Hepatocyte (in vitro differentiated cells): ENCODE measurements at places on chromosomes 11 and 22. TPM values are rescaled to one million over a fixed set of nuclear protein-coding genes. Genes with fewer than 3 reads are reported as not detected.

The MOGAT2 gene
- polyA plus RNA-seq, result 0.84 and 2.9 TPM in 2 replicates

DNA sequence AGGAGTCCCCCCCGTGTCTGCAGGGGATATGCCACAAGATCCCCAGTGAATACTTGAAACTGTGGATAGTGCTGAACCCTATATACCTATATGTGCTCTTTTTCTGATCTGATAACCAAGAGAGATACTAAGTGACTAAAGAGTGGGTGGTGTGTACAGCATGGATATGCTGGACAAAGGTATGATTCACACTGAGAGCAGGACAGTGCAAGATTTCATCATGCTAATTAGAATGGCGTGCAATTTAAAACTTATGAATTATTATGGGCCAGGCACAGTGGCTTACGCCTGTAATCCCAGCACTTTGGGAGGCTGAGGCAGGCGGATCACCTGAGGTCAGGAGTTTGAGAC lies 90.2 kb upstream of the ALKBH3 start:
- no peaks in the 10 kb centered on the region for H3K36me3 ChIP-seq
- no peaks in the 10 kb centered on the region for H3K4me1 ChIP-seq
- no peak for DNase-seq
- no peak overlapping the region for H3K4me3 ChIP-seq

DNA sequence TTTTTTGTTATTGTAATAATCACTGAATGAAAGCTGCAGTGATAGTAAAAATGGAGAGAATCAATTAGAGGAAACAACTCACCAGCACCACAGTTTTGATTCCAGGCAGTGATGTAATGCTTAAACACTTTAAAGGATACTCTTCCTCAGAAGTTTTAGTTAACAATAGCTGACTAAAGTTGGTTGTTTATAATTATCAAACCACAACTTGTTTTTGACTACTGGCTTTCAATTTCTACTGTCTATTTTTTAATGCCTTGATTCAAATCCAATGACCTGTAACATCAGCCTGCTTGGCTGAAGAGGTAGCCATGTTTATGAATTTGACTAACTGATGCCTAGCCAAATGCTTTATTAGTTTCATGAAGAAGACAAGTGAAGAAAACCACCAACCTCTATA lies 18.2 kb upstream of the CASP12 start:
- H3K4me3 ChIP-seq, result no peak overlapping the region
- DNase-seq, result no peak
- H3K27me3 ChIP-seq, result no peaks in the 10 kb centered on the region
- H3K4me1 ChIP-seq, result no peaks in the 10 kb centered on the region
- H3K36me3 ChIP-seq, result no peaks in the 10 kb centered on the region

The EHF gene
- polyA plus RNA-seq, result 5.8 and 6.2 TPM in 2 replicates

The OSM gene
- not detected in 2 replicates for polyA plus RNA-seq

The C11orf16 gene
- polyA plus RNA-seq, result not detected in 2 replicates

DNA sequence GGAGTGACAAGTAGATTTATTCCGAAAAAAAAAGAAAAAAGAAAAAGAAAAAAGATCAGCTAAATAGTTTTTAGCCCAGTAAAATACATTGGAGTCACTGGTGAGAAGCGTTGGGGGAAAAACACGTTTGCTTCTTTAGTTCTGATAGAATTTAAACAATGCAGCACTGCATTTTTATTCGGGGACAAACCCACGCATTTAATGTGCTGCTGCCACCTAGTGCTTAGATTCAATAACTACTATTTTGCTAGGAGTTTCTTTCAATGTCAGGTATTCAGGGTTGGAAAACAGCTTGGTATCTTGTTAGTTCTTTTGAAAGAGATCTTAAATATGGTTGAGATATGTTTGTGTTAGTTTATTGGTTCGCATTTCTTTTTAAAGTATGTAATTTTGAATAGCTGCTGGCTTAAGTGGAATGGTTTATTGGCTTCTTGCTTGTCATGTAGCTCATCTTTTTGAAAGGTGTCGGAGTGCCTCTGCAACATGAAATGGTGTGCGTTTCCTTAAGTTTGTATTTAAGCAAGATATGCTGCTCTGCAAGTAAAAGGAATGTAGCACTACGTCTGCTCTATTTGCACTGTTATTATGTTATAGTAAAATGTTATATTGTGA lies 41.9 kb downstream of the SVIP start:
- DNase-seq, result peak; percentile 69
- H3K4me3 ChIP-seq, result no peak overlapping the region
- no peaks in the 10 kb centered on the region for H3K36me3 ChIP-seq
- no peak overlapping the region for H3K27ac ChIP-seq
- H3K4me1 ChIP-seq, result no peaks in the 10 kb centered on the region

DNA sequence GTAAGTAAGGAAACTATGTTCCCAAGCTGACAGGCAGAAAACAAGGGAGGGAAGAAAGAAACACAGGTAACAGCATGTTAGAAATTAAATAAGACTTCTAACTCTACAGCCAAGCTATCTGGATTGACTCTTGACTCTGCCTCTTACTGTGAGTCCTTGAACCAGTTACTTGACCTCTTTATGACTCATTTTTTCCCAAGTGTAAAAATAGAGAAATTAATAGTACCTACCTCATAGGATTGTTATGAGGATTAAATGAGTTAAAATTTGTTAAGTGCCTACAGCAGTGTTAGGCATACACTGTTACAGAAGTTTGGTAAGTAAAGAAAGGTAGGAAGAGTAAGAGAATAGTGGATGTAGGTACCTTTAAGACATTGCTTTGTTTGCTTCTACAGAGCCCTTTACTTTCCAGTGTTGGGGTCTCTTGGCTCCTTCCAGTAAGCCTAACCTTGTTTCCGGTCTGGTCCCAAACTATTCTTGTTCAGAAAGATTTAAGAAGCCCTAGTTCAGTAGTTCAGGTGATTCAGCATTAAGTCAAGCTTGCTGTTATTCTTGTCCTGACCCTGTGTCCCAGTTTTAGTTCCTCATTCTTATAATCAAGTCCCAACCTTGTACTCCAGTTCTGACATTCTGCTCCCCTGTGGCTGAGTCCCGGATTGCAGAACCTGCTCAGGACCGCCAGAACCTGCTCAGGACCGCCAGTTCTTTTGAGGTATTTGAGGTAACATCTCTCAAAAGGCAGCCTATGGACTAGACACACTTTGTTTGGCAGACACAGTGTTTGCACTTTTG lies 963.4 kb upstream of the CCDC90B start:
- no peaks in the 10 kb centered on the region for H3K36me3 ChIP-seq
- no peak overlapping the region for H3K4me3 ChIP-seq
- no peaks in the 10 kb centered on the region for H3K27me3 ChIP-seq
- no peak overlapping the region for H3K27ac ChIP-seq

- H3K36me3 ChIP-seq, result no peaks in the 10 kb centered on the region
- H3K27ac ChIP-seq, result no peak overlapping the region
- no peak for DNase-seq
These were observed 105.2 kb upstream of the TMEM45B start for GRCh38 chr11:129710423-129710822.

- no peaks in the 10 kb centered on the region for H3K27me3 ChIP-seq
- H3K4me1 ChIP-seq, result peaks cover 9% of the 10 kb centered on the region
- no peak for DNase-seq
These were observed 9.4 kb upstream of the PSMC3 start for GRCh38 chr11:47435687-47436086.

The ADAMTS8 gene
- 1.2 and 1.7 TPM in 2 replicates for polyA plus RNA-seq

The FGF4 gene
- polyA plus RNA-seq, result not detected in 2 replicates

GRCh38 chr11:119533462-119533861 lies 110.5 kb upstream of the THY1 start:
- peaks cover 9% of the 10 kb centered on the region for H3K4me1 ChIP-seq
- H3K36me3 ChIP-seq, result no peaks in the 10 kb centered on the region
- H3K27ac ChIP-seq, result no peak overlapping the region

DNA sequence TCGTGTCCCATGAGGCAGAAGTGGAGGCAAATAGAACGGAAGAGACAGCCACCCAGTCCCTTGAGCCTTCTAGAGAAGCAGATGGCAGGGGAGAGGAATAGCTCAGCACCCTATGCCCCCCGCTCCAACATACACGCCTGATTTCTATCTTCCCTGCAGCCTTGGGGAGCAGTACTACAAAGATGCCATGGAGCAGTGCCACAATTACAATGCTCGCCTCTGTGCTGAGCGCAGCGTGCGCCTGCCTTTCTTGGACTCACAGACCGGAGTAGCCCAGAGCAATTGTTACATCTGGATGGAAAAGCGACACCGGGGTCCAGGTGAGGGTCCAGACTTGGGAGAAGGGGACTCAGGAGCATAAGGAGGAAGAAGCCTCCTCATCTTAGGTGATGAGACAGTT lies 6.6 kb downstream of the DPF2 start:
- no peak overlapping the region for H3K4me3 ChIP-seq
- H3K27me3 ChIP-seq, result no peaks in the 10 kb centered on the region
- H3K4me1 ChIP-seq, result peaks cover 5% of the 10 kb centered on the region
- DNase-seq, result no peak
- no peak overlapping the region for H3K27ac ChIP-seq
- no peaks in the 10 kb centered on the region for H3K36me3 ChIP-seq

The SIK3 gene
- 15.8 and 16.7 TPM in 2 replicates for polyA plus RNA-seq

The KDM4E gene
- not detected in 2 replicates for polyA plus RNA-seq

The RIC3 gene
- 2.9 and 3.6 TPM in 2 replicates for polyA plus RNA-seq

The NXPE1 gene
- 0.61 TPM in 1 of 2 replicates, not detected in the other for polyA plus RNA-seq

DNA sequence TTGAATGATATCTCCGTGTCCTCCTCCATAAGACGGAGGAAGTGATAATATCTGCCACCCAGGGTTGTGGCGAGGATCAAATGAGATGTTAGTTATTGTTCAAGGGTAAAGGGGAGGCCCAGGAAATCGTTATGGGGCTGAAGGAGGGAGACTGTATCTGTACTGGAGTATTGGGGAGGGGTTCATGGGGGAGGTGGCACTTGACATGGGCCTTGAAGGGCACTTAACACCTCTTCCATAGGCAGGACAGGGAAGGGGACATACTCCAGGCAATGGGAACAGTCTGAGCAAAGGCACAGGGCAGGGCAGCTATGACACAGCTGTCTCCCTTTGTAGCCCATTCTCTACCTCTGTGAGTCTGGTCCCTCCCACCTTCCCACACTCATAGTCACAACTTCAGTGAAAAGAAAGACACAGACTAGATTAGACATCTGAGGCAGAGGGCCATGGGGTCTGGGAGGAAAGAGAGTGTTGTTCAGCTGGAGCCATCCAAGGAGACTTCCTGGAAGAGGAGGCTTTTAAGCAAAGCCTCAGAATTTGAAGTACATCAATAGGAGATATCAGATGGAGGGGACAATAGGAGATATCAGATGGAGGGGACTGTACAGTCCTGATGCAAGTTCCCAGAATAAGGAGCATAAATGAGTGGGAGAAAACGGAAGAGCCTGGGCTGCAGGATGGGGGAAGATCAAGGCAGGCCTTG lies 15.8 kb upstream of the DGKZ start:
- DNase-seq, result no peak
- no peak overlapping the region for H3K27ac ChIP-seq
- H3K4me1 ChIP-seq, result peaks cover 9% of the 10 kb centered on the region
- peaks cover 56% of the 10 kb centered on the region for H3K27me3 ChIP-seq
- no peaks in the 10 kb centered on the region for H3K36me3 ChIP-seq
- H3K4me3 ChIP-seq, result no peak overlapping the region
